EL (cell line): ENCODE measurements at places on chromosomes 1 and 21.

DNA sequence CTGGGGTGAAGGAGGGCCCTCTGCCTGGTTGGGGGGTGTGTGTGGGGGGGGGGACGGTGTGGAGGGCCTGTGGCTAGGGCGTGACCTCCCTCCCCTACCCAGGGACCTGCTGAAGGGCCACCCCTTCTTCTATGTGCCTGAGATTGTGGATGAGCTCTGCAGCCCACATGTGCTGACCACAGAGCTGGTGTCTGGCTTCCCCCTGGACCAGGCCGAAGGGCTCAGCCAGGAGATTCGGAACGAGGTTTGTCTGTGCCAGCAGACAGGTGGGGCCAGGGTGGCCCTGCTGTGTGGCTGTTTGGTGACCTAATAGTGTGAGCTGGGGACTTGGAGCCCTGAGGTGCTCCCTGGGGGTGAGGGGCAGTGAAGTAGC is 43.9 kb downstream of the COQ8A start:
- DNase-seq, result no peak

- no peak for DNase-seq
Measured at GRCh38 chr21:45555251-45555556, 13.0 kb upstream of the SLC19A1 start.

- no peak for DNase-seq
Measured at GRCh38 chr1:165313903-165314302, 42.6 kb downstream of the LMX1A start.

DNA sequence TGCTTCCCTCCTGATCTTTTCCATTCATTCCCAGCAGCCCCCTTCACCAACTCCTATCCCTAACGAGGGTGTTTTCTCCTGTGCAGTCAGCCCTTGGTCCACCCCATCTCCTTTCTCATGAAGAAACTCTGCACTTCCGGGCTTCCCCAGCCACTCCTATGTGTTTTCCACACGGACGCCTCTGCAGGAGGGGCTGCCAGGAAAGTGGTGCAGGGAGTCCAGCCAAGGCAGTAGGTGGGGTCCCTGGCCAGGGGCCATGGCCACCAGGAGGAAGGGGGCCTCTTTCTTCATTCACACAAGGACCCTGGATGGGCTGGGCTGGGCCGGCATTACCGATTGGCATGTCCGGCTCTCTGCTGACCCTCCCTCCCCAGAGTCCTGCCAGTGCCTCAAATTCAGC is 72.8 kb upstream of the EFHD2 start:
- DNase-seq, result no peak

DNA sequence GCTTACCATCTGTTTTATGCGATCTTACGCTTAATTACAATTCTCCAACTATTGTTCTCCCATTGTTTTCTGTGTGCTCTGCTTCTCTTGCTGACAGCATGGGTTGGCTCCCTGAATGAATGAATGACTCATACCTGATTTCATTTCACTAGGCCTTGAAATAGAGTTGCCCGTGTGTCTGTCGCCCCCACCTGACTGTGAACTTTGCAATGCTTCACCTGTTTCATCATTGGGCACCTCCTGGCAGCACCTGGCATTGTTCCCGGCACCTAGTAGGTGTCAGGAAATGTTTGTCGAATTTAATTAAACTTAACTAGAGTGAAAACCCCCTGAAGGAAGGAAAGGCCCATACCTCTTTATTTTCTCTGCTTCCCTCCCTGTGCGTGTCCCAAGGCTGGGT is 120.5 kb upstream of the KLHDC7A start:
- DNase-seq, result no peak

GRCh38 chr21:44513389-44514217 is 26.4 kb downstream of the KRTAP10-1 start:
- DNase-seq, result no peak

- DNase-seq, result no peak
Measured at GRCh38 chr1:74592580-74593355, 80.4 kb upstream of the LRRC53 start.

DNA sequence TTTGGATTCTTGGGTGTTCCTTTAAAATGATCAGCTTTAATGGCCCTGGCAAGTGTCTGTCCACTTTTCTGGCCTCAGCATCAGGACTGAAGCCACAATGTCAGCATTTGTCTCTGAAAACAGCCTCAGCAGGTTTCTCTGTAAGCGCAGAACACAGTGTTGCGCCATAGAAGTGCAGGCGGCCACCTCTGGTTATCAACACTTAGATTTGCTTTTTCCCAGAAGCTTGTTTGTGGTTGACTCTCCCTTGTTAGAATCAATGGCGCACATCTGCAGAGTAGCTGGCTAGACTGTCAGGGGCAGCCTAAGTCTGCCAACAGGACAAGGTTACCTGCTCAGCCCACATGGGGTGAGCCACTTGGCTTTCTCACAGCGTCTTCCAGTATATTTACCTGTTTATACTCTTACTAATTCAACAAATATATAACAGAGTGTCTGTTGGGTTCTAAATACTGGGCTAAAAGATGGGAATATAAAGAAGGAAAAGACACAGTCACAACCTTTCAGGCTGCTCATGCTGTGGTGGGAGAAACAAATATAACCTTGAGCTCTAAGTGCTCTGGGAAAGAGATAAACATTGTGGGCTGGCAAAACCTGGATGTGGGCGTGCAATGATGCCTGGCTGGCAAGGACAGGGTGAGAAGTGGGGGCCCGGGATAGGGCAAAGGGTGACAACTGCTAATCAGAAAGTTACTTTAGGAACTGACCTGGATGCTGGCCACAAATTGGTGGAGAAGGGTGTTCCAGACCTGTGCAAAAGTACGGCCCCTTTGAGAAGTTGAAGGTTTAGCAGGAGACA is 149.3 kb upstream of the KIAA0040 start:
- DNase-seq, result no peak

DNA sequence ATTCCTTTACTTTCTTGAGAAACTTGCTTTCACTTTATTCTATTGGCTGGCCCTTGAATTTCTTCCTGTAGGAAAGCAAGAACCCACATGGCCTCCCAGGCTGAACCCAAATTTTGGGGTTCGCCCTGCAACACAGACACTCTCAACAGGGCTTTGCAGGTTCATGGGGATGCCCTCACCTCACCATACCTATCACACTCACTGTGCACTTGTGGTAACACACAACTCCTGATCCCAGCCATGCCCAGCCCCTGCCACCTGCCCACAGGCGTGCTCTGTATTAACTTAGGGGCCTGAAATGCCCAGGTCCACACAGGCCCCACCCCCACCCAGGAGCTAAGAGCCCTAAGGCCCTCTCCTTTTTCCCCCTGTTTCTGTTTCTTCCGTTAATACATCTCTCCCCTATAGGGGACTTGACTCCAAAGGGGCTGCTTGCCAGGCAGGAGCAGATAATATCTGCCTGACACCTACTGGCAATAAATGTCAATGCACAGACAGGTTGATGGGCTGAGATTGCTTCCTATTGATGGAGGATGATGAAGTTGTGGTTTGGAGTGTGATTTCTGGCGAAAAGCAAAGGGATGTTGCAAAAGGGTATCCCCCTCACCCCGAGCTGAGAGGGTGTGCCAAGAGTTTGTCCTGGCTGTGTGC is 171.5 kb downstream of the AJAP1 start:
- DNase-seq, result no peak

- DNase-seq, result no peak
Measured at GRCh38 chr1:151428068-151428467, 28.7 kb downstream of the PSMB4 start.

- no peak for DNase-seq
Measured at GRCh38 chr1:91856996-91857395, 29.0 kb downstream of the TGFBR3 start.

DNA sequence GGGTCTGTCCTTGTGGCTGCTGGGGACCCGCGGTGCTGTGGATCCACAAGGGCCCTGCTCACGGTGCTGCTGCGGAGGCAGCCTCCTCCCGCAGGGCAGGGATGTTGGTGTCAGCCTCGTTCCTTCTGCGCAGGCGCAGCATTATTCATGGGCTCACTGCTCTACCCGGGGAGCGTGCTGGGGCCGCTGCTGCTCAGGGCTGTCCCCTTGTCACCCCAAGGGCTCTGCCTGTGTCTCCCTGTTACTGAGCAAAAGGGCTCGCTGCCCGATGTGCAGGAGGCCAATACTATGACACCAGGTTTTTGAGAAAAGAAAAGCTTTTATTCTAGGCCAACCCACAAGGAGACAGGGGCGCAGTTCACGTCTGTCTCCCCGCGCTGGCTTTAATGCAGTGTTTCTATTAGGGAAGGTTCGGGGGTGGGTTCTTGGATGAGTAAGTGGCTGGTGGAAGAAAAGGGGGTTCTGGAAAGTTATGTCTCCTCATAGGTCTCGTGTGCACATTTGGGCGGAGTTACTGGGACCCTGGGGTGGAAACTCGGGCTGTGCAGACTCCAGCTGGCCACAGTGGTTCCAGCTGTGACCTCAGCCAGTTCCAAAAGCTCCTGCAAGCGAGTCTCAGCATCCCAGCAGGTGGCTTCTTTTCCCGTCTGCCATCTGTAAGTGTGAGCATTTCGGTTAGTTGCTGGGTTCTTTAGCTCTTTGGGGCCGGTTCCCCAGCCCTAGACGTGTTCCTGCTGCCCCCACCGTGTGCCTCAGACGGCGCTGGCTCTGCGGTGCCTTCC is 40.8 kb upstream of the LRRC3 start:
- DNase-seq, result no peak

- DNase-seq, result no peak
Measured at GRCh38 chr1:111696330-111696729, 42.9 kb downstream of the INKA2 start.

DNA sequence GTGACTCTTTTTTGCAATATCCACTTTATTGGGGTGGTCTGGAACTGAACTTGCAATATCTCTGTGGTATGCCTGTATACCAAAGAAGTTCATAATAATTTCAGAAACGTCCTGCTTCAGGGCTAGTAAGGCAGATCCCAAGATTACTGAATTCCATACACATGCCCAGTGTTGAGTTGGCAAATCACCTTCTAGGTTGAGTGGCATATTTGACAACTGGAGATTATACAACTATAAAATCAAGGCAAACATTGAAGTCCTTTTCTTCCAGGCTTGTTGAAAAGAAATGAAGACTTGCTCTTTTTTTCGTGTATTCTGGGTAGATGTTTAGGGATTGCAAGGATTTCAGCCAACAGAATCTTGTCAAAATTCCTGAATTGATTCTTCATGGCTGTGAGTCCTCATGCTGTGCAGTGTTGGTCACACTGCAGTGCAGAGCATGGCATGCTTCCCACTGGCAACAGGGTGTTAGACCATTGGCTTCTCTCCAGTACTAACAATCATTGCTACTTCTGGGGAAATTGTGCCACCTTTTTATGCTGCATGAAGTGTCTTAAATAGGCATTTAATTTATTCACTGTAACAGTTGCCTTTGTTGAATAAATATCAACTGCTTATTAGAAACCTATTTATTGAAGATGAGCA is 367.1 kb upstream of the ADGRL4 start:
- peak; percentile 10 for DNase-seq

- DNase-seq, result no peak
Measured at GRCh38 chr1:41805771-41806471, 112.8 kb downstream of the HIVEP3 start.

- DNase-seq, result no peak
Measured at GRCh38 chr1:69845655-69846054, 277.9 kb downstream of the LRRC7 start.

- DNase-seq, result no peak
Measured at GRCh38 chr1:14682941-14683621, 84.6 kb downstream of the KAZN start.

DNA sequence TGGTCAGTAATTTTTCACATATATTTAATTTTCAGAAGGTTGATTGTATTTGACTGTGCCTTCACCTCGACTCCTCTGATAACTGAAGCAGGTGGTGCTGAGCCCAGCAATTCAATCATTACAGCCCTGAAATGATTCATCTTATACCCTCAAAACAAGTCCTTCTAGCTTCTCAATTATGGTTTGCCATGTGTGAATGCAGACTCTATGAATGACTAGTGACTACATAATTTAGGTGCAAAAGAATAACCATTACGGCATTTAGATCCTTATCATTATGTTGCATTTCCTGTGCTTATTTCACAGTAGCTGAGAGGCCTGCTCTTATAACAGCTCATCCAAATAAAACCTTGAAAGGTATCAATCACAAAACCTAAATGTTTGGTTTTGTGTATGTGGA is 54.0 kb upstream of the COL11A1 start:
- peak; percentile 31 for DNase-seq

GRCh38 chr21:43306911-43307676 is 119.8 kb downstream of the SIK1 start:
- peak; percentile 82 for DNase-seq

DNA sequence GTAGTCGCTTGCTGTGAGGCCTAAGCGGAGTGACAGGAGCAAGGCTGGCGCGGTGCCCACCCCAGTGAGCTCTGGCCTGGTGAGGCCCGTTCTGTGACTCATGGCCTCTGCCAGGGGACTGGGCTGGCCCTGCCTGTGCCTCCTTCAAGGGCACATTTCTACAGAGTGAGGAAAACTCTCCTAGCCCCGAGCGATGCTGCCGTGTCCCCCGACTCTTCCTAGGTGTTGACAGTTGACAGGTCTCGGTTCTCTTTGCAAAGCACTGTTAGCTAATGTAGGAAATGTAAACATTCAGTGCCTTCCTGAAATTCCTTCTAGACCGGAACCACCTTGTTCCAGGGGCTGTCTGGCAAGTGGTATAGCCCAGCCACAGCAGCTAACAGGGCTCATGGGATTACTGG is 43.9 kb downstream of the ABCG1 start:
- no peak for DNase-seq
